ENCODE measurements at places on chromosomes 1 and 21.

DNA sequence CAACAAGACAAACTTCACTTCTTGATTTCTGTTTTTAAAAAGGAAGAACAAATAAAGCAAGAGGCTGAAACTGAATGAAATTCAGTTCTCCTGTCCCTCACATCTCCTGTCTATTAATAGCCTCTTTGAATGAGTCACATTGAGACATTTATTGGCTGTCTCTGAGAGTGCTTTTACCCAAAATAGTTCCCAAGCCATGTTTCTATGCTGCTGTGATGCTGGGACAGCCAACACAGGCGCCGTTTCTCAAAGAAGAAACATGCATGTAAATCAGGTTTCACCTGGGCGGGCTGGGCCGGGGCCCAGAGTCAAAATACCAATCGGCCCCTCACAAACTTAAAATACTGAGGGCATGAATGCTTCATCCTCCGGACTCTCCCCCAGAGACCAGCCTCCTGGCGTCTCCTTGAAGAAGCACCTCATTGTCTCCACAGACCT lies 105.2 kb downstream of the EDEM3 start:
- no peak for DNase-seq

DNA sequence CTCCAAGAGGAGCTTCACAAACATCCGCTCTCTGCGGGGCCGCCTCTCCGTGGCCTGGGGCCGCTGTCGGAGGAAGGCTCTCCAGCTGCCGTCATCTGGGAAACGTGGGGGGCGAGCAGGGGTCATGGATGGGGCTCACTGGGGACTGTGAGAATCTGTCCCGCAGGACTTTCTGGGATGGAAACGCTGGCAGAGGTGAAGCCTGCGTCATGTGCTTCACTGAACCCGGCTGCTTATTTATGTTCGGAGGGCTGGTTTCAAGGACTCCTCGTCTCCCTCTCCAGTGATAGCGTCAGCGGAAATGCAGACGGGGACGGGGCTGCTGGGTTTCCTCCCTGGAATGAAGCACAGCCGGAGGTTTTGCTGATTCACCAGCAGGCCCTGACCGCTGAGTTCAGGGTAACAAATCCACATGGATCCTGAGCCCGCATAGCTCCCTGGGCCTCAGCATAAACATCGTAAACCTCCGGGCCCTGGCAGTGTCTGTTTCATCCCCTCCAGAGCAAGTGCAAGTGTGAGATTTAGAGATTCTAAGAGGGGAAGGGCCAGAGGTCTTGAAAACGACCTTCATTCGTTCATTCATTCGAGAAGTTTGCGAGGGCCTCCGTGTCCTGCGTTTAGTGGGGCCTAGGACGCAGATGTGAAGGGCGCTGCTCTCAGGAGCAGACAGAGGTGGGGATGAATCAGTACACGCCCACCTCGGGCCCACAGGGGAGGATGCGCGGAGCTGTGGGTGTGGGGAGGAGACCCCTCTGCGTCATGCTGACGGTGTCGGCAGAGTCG lies 7.0 kb upstream of the POFUT2 start:
- DNase-seq: peak; percentile 17

DNA sequence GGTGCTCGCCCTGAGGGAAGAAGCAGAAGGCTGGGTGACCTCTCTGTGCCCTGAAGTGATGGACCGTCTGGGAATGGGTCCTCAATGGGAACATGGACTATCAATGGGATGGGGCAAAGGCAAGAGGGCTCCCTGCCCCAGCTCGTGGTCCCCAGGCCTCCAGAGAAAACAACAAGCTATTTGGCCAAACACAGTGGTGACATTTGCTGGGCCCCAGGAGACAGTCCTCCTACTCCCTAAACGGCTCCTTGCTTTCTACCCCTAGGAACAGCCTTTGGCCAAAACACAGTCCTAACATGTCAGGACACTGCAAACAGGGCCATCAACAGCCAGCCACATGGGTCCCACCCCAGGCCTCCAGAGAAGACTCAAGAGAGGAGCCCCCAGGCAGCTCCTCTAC lies 102.8 kb downstream of the RAVER2 start:
- DNase-seq: no peak

GRCh38 chr1:147099192-147099591 lies 73.1 kb downstream of the PRKAB2 start:
- DNase-seq: no peak

DNA sequence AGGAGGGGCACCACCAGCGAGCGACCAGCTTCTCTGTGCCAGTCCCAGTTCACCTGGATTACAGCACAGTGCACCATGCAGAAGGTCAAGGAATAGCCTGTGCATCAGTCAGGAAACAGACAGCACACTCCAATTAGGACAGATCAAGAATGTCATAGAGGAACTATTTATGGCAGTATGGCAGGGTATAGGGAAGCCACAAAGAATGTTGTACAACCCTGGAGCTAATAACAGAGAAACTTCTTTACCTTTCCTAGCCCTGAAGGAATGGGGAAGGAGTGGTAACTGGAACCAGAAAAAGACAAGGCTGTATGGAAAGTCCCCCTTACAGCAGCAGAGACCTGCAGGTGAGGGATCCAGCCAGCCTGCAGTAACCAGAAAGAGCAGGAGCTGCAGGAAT lies 87.8 kb upstream of the USP24 start:
- no peak for DNase-seq

GRCh38 chr1:229318056-229318455 lies 24.8 kb downstream of the CCSAP start:
- DNase-seq: no peak

DNA sequence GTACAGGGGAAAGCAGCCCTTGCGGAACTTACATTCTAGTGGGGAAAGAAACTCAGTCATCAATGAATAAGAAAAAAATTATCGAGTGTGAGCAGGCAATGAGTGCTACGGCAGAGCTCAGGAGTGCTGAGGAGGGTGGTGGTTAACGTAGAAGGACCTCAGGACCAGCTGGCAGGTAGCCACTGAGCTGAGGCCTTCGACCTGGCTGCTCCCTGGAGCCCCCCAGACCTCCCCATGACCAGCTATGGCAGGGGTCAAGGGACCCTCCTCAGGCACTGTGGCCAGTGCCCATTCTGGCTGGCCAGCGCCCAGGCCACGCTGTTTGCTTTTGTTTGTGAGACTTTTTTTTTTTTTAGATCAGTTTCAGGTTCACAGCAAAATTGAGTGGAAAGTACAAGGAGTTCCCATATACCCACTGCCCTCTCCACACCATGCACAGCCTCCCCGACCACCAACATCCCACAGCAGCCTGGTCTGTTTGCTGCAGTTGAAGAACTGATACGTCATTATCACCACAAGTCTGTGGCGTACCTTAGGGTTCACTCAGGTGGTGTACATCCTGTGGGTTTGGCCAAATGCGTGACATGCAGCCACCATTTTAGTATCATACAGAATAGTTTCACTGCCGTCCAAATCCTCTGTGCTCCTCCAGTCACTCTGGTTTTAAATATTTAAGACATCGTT lies 11.8 kb upstream of the TTC22 start:
- DNase-seq: peak; percentile 15

DNA sequence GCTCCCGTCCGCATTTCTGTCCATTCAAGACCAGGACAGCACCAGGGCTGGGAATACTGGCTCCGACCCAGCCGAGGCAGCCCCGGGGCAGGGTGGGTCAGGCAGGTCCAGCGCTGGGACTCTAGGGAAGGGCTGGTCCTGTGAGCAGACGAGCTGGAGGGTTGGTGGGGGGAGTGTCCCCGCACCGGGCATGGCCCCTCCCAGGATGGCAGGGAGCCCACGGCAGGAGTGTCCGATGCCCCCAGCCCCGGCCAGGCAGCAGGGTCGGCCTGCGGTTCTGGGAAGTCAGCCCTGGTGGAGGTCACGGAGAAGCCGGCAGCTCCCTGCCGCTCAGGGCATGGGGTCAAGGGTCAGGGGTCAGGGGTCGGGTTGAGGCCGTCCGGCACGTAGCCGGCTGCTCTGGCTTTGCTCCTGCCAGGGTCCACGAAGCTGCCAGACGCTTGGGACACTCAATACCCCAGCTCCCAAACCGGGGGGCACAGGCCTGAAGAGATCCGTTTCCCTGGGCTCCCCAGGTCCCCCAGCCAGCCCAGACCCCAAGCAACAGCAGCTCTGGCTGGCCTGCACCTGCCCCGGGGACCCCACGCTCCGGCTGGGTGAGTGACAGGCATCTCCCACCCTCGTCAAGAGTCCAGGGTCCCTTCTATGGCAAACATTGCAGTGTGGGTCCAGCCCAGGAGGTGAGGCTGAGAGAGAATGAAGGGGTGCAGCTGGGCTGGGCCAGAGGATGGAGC lies 6.7 kb downstream of the C1QTNF12 start:
- DNase-seq: no peak

GRCh38 chr21:41121785-41122415 lies 46.1 kb upstream of the BACE2 start:
- peak; percentile 78 for DNase-seq

DNA sequence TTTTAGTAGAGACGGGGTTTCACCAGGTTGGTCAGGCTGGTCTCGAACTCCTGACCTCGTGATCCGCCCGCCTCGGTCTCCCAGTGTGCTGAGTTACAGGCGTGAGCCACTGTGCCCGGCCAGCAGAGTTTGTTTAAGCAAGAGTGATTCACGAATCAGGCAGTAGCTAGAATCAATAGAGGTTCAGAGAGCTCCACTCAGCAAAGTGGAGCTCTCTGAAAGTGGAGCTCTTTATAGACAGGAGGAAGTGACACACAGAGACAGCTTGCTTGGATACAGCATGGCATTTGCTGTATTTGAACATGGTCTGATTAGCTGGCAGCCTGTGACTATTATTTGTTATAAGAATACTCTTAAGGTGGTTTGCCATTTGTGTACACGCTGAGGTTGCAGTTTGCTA lies 27.1 kb upstream of the CD34 start:
- no peak for DNase-seq

DNA sequence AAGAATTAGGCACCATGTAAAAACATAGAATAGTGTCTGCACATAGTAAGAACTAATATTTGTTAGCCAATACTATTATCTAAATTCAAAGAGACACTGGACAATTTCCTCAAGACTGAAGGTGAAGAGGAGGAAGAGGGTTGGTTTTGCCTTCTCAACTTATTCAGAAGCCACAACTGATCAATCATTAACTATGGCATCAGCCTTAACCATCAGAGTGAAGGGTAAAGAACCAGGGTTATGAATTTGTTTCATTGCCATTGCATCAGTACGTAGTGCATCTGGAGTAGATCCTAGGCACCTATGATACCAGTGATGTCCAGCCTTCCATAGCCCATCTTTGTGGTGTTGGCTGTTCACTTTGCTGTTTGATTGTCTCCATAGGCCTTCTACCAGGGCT lies 421.7 kb upstream of the DEPDC1 start:
- no peak for DNase-seq

DNA sequence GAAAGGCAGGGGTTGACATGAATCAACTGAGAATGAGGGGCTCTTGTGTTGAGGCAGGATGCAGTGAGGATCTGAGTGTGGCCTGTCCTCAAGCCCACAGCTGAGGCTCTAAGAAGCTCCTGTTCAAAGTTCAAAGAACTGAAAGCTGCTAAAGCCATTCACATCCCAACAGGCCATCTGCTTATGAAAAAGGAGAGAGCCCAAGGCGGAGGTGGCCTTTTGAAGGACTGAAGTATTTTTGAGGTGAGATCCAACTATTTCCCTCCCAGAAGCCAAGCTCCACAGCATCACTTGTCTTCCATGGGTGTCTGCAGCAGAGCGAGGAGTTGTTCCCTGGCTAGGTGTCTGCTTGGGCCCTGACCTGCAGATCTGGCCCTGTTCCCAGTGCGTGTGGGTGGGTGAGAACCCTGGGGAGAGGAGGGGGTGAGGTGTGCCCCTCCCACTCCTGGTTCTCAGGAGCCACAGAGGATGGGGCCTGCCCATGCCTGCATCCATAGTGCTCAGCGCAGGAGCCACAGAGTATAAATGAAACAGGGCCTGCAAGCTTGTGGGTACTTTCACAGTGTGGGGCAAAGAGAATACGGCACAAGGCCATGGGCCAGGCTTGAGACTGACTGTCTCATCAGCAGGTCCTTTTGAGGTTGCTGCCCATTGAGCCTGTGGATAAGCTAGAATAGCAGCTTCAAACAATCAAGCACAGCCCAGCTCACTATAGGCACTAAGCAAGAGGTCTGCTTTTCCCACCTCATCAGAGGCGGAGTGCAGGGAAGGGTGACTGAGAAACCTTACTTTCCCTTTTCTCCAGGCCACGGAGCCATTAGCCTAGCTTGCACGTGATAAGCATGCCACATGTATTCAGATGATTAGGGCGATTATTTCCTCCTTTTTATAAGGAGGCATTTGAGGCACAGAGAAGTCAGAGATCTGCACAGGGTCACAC lies 15.7 kb downstream of the REG4 start:
- no peak for DNase-seq

DNA sequence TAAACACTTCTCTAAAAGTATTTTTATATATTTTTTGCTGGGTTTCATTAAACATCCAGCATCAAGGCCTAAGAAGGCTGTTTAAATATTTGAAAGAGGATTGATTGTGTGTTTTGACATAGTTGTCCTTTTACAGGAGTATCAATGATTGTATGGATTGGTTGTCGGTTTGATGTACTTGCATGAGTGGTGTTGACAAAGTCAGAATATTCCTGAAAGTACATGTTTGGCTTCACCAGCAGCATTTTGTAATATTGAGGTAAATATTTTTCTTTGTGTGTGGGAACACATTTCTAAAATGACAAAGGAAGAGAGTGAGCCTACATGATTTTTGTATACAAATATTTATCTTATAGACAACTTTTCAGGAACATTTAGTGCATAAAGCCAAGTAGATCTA lies 269.7 kb downstream of the PTBP2 start:
- DNase-seq: no peak

DNA sequence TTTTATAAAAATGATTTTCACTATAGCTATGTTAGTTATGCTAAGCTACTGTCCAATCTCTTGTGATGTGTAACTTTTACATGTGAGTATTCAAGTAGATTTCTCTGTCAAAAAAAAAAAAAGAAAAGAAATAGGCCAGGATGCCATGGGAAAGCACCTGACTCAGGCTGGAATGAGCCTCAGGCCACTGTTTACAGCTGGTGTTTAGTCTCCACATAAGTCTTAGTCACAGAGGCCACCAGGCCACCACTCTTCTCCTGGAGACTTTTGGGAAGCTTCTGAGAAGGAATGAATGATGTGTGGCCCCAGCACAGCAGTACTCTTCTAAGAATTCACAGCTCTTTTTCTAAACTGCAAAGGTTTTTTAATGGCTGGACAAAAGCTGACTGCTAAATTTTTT lies 48.9 kb downstream of the CHML start:
- no peak for DNase-seq

GRCh38 chr1:3544040-3544977 lies 67.0 kb downstream of the MEGF6 start:
- no peak for DNase-seq
